ENCODE measurements at places on chromosomes 12 and 14.

DNA sequence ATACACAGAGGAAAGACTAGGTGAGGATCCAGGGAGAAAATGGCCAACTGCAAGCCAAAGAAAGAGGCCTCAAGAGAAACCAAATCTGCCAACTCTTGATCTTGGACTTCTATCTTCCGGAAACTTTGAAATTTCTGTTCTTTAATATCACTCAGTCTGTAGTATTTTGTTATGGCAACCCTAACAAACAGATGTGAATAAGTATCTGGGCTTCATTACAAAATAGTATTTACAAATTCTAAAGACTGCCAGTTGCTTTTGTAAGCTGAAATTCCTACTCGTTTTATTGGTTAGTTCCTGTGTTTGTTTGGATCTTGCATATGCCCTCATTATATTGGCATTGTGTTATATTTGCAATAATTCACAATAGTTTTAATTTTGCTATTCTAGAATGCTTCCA is 143.2 kb upstream of the USP15 start:
- no peak for DNase-seq

- no peak for DNase-seq
These were observed 43.9 kb upstream of the PCED1B start for GRCh38 chr12:47035484-47035883.

- no peak for DNase-seq
These were observed 114.0 kb downstream of the SLC38A4 start for GRCh38 chr12:46711756-46712155.

DNA sequence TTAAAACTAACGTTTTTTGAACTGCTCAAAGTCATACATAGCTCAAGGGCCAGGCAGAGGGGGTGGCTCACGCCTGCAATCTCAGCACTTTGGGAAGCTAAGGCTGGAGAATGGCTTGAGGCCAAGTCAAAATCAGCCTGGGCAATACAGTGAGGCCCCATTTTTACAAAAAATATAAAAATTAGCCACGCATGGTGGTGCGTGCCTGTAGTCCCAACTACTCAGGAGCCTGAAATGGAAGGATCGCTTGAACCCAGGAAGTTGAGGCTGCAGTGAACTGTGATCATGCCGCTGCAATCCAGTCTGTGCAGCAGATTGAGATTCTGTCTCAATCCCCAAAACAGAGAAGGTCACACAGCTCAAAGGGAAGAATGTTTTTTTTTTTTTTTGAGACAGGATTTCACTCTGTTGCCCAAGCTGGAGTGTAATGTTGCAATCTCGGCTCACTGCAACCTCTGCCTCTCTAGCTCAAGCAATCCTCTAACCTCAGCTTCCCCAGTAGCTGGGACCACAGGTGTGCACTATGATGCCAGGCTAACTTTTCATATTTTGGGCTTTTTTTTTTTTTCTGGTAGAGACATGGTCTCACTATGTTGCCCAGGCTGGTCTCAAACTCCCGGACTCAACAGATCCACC is 2.9 kb downstream of the RBM23 start:
- DNase-seq, result no peak

- no peak for DNase-seq
These were observed 5.1 kb upstream of the SERPINA12 start for GRCh38 chr14:94514351-94514750.

DNA sequence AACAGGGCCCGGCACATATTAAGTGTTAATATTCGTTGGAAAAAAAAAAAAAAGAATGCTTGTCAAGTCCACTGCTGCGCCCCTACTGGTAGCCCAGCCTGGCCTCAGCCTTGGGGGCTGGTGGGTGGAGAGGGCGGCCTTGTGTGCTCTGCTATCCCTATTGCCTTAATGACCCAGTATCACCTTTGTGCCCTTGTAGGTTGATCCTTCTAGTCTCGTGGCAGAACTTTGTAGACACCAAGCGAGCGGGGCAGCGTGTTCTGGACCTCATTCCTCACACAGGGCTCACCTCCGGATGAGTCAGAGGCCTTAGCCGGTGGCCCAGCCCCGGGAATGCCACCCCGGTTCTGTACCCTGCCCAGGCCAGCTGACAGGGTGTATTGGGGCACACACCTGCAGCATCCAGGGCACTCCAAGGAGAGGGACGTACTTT is 1.8 kb upstream of the RCOR1 start:
- no peak for DNase-seq

- no peak for DNase-seq
These were observed 36.7 kb downstream of the TBC1D15 start for GRCh38 chr12:71876137-71876799.

DNA sequence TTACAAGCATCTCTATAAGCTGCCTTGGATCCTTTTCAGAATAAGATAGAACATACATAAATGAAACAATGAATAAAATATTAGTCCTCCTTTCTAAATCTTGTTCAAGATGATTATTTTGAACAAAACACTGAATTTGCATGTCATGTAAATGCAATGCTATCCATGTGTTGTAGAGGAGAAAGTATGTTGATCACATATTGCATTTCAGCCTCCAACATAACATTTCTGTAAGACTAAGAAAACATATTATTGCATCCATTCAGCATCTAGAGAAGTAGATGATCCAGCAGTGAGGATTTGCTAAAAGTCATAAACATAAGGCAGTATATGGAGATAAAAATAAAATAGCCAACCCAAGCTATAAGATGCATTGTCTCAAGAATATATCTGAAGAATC is 172.6 kb downstream of the CPNE8 start:
- DNase-seq, result no peak

DNA sequence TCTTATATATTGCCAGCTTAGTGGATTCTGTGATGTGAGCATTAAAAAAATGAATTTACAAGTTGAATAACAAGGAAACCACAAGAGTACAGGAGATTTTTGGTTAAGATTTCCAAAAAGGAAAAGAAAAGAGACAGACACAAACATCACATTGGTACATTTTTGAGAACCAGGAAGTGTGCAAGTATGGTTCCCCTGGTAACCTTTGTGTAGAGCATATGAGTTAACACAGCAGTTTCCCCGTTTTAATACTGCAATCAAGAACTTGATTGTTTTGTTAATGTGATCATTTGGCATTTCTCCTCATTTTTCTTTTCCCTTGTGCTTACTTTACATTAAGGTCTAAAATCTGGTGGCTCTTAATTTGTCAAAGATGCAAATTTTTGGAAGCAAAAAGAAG is 490.4 kb upstream of the ATP2B1 start:
- DNase-seq, result no peak

GRCh38 chr14:92471919-92472318 is 41.7 kb upstream of the RIN3 start:
- no peak for DNase-seq

- no peak for DNase-seq
These were observed 33.1 kb upstream of the DICER1 start for GRCh38 chr14:95190346-95190840.

GRCh38 chr12:126668538-126668937 is 1598.4 kb upstream of the TMEM132C start:
- no peak for DNase-seq

- DNase-seq, result no peak
These were observed 9.0 kb upstream of the GPR135 start for GRCh38 chr14:59474172-59474571.

- no peak for DNase-seq
These were observed 258.4 kb downstream of the PPFIA2 start for GRCh38 chr12:81500788-81501187.

DNA sequence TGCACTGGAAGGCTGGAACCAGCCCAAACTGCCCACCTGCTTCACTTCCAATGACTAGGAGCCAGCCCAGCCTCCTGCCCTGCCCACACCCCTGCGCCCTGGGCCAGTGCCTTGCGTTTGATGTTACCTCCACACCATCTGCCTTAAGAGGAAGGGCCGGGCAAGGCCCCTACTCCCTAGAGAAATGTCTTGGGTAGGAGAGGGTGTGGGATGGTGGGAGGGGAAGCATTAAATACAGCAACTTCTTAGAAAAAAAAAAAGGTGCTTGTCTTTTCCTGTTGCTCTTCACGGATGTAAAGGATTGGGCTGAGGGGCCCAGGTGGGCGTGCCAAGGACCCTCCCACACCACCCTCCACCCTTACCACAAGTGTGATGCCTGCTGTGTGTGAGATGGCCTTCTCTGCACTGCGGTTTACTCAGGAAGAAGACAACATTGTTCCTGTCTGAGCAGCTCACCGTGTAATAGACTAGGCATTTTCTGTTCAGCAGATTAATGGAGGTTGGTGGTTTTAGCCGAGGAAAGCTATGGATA is 99.9 kb downstream of the NINJ2 start:
- DNase-seq, result no peak

- DNase-seq, result no peak
These were observed 14.3 kb downstream of the ASB8 start for GRCh38 chr12:48142818-48143674.

- no peak for DNase-seq
These were observed 3.2 kb downstream of the PLBD1 start for GRCh38 chr12:14564336-14564959.

GRCh38 chr14:53956427-53957201 is at the start of gene BMP4:
TSS of gene BMP4 (minus strand) at chr14:53956825. CDS start at chr14:53952222, 4,603 bp downstream.
- DNase-seq, result no peak

GRCh38 chr12:46675736-46676135 is 150.1 kb downstream of the SLC38A4 start:
- no peak for DNase-seq

GRCh38 chr12:89384050-89384758 is 31.9 kb upstream of the DUSP6 start:
- no peak for DNase-seq

GRCh38 chr14:92316937-92317336 is 6.0 kb upstream of the SLC24A4 start:
- no peak for DNase-seq

GRCh38 chr12:73598626-73599025 is 939.0 kb upstream of the ATXN7L3B start:
- DNase-seq, result no peak

GRCh38 chr12:129549656-129550055 is 354.2 kb downstream of the TMEM132D start:
- DNase-seq, result no peak

DNA sequence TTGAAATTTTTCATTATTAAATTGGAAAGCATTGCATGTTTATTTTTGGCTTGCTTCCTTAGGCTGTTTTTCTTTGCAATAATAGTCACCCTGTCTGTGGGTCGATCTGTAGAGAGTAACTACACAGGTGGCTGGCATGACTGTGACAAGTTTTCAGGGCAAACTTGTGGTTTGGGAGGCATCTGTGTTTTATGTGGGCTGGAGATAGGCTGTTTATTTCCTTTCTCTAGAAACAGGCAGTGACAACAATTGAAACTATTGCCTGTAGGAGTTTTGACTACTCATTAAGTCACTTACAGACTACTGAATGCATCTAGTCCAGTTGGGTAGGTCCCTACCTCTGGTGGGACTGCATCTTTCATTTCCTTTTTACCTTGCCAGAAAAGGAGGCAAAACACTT is 155.6 kb downstream of the DYRK2 start:
- DNase-seq, result no peak

DNA sequence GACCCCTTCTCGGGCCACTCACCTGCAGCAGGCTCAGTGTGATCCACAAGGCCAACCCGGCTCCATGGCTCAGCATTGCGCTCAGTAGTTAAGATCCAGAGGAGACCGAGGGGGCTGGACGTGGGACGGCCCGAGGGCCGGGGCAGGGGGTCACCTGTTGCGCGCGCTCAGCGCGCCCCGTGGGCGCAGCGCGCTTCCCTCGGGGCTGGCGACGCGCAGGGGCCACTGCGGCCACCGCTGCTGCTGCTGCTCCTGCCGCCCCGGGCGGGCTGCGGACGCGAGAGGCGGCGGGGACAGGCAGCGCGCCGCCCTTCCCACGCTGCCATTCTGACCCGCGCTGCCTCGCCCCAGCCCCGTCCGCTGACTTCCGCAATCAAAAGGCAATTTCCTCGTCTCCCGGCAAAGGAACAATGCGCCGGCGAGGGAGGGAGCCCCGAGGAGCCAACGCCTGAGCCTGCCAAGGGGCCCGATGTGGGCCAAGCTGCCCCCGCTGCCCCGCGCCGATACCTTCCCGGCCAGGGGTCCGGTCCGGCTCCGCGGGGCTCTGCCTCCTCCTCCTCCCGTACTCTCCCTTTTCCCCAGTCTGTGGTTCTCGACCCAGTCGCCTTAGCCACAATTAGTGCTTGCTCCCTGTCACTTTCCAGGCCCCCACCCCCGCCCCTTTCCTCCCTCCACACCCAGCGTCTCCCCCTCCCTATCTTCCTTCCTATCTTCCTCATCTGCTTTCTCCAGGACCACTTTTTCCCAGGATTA is 27.3 kb downstream of the PTPRB start:
- DNase-seq, result no peak

GRCh38 chr14:96808619-96809406 is 11.6 kb downstream of the VRK1 start:
- DNase-seq, result no peak

GRCh38 chr14:22598896-22599244 is 770 bp downstream of the ABHD4 start:
- DNase-seq, result no peak

DNA sequence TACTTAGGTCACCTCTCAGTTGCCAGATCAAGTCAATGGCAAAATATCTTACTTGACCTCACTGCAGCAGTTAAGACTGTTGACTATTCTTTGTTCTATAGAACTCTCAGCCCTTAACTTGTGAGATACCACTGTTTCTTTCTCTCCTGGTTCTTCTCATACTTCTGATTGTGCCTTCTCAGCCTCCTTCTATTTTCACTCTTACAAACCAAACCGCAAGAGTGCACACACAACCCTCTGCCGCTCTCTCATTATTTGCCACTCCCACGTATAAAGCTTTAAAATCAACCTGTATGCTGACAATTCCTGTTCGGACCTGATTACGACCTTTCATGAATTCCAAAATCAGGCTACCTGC is 4.5 kb downstream of the E2F7 start:
- DNase-seq, result no peak

DNA sequence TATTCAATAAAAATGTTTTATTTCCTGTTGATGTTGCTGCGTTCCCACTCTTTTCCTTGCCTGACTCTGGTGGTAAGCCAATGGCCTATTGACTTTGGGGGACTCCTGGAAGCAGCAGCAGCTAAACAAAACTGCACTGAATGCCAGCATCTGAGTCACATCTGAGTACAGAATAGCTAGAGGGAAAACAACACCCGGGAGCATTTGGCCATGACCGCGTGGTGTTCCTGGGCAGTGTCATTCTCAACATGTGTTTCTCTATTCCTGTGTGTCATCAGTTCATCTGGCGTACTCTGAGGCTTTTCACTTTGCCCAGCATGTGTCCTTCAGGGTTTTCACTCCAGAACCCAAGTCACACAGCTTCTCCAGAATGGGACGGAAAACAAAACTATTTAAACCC is 238.8 kb downstream of the PAWR start:
- no peak for DNase-seq

- no peak for DNase-seq
These were observed 645.4 kb upstream of the ATXN7L3B start for GRCh38 chr12:73892201-73892600.

- no peak for DNase-seq
These were observed 679.0 kb downstream of the AACS start for GRCh38 chr12:125744201-125744600.

- DNase-seq, result no peak
These were observed 1.2 kb upstream of the CEP170B start for GRCh38 chr14:104863923-104864266.

DNA sequence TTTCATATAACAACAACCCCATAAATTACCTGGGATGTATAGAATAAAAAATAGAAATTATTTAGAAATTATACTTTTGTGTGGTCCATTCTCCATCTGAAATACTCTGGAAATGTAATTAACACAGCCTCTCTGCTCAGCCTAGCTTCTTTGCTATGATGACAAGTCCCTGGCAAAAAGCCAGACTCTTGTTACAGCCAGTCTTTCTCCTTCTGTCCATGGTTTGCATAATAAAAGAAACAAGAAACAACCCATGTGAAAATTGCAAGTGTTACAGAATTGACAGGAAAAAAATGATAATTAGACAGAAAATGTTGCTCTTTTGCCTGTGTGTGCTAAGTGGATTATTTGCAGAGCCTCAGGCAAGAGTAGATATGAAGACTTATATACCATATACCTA is 61.3 kb downstream of the C12orf50 start:
- no peak for DNase-seq

Data from cortex of kidney (tissue), 1 donor.